ENCODE measurements at places on chromosomes 4 and X. TPM values are rescaled to one million over a fixed set of nuclear protein-coding genes. Genes with fewer than 3 reads are reported as not detected.

- no peak for DNase-seq
Measured at GRCh38 chrX:153646620-153647373, at the start of gene DUSP9. DUSP9 (plus strand) TSS chrX:153647203; CDS start chrX:153647954, 751 bp downstream.

GRCh38 chr4:27908356-27908755, 1047.7 kb downstream of the STIM2 start:
- no peak for DNase-seq

- DNase-seq = no peak
Measured at GRCh38 chr4:85024671-85025070, 58.2 kb upstream of the WDFY3 start.

NSG1 gene
- polyA plus RNA-seq = 3.4 TPM

GRCh38 chr4:16129336-16129735, 45.5 kb upstream of the PROM1 start:
- DNase-seq = no peak

DNA sequence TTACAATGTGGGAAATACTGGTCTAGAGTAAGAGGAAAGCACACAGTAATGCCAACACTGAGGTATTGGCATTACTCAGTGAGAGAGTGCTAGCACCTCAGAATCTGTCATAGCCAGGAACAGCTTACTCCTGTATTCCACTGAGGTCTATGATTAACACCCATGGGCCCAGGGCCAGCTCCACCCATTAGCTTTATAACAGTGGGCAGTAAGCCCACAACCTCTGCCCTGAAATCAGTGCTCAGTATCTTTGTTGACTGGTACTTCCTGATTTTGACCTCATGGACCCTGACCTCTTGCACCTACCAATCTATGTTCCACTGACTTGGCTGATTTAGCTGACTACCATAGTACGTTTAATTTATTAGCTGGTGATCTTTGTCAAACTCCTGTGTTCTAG, 56.1 kb downstream of the LANCL3 start:
- DNase-seq = no peak

ARFIP1 gene
- 18.8 TPM for polyA plus RNA-seq

- DNase-seq = peak; percentile 80
Measured at GRCh38 chrX:68433155-68433980, at the start of gene OPHN1. OPHN1 (minus strand) TSS chrX:68433495; CDS start chrX:68433020, 475 bp downstream.

DCLK2 gene
- polyA plus RNA-seq = 9.4 TPM

GRCh38 chrX:148380650-148381561, 119.5 kb upstream of the AFF2 start:
- DNase-seq = no peak

UGT2B17 gene
- not detected for polyA plus RNA-seq

DNA sequence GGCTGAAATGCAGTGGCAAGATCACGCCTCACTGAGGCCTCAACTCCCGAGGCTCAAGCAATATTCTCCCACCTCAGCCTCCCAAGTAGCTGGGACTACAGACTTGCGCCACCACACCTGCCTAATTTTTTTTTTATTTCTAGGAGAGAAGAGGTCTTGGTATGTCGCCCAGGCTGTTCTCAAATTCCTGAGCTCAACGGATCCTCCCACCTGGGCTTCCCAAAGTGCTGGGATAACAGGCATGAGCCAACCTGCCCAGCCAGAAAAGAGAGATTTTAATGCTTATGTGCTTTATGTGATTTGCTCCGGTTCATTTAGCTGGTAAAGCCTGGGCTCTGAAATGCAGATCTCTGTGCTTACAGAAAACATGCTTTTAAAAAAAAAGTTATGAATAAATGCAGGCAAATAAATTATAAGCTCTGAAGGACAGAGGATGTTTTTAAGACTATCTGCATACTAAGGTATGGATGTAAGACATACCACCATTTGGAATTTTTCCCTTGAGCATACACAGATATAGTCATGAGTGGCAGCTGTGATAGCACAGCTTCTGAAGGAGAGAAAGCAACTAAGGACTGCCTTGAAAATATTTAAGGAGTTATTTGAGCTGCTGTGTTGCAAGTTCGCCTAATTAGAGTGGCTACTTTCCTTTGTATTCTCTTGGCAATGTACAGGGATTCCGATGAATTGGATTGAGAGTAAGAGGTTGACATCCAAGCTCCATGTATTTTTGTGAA, 13.8 kb downstream of the GUCY1B1 start:
- DNase-seq = no peak

GRCh38 chr4:38980903-38981676, 51.1 kb downstream of the TMEM156 start:
- no peak for DNase-seq

SYN1 gene
- polyA plus RNA-seq = 8.8 TPM

- peak; percentile 45 for DNase-seq
Measured at GRCh38 chr4:16083241-16084191, at the start of gene PROM1. PROM1 (minus strand) TSS chr4:16084023; CDS start chr4:16075906, 8,117 bp downstream.

PRDM8 gene
- 17.1 TPM for polyA plus RNA-seq

- no peak for DNase-seq
Measured at GRCh38 chr4:9970399-9971011, 50.8 kb downstream of the SLC2A9 start.

TMEM255A gene
- polyA plus RNA-seq = 15.0 TPM

MCF2 gene
- polyA plus RNA-seq = 0.09 TPM

GRCh38 chrX:26670521-26670920, 454.6 kb downstream of the MAGEB5 start:
- no peak for DNase-seq

DNA sequence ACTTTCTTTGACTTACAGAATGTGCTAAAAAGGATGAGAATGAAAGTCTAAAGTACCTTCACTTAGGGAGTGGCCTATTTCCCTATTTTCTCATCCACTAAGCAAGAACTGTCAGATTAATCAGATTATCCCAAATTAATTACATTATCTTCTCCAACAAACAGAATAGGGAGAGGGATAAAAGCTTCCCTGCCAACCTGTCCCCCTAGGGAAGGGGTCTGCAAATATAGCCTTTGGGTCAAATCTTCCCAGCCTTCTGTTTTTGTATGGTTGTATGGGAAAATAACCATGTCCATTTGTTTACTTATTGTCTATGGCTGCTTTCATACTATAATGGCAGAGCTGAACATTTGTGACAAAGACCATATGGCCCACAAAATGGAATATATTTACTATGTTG, 57.1 kb upstream of the USP38 start:
- no peak for DNase-seq

- no peak for DNase-seq
Measured at GRCh38 chrX:70042399-70043371, 7.1 kb downstream of the AWAT2 start.

GRCh38 chr4:127881563-127881864, 821 bp downstream of the PLK4 start:
- no peak for DNase-seq

RPS6KA6 gene
- polyA plus RNA-seq = 5.2 TPM

EPGN gene
- polyA plus RNA-seq = not detected

DNA sequence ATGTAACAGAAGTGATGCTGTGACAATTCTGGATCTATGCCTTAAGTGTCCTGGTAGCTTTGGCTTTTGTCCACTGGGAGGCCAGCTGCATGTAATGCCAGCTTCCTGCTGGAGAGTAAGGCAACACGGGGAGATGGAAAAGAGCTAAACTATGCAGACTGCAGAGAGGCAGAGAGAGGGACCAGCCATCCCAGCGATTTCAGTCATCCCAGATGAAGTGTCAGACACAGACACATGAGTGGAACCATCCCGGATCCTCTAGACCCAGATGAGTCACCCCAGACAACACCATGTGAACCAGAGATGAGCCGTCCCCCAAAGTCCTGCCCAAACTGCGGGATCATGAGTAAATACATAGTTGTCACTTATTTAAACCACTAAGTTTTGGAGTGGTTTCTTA, 14.6 kb downstream of the SRPX start:
- DNase-seq = no peak

- no peak for DNase-seq
Measured at GRCh38 chrX:14590216-14590615, 60.9 kb downstream of the GLRA2 start.

- no peak for DNase-seq
Measured at GRCh38 chr4:2286904-2287593, 25.1 kb upstream of the MXD4 start.

DNA sequence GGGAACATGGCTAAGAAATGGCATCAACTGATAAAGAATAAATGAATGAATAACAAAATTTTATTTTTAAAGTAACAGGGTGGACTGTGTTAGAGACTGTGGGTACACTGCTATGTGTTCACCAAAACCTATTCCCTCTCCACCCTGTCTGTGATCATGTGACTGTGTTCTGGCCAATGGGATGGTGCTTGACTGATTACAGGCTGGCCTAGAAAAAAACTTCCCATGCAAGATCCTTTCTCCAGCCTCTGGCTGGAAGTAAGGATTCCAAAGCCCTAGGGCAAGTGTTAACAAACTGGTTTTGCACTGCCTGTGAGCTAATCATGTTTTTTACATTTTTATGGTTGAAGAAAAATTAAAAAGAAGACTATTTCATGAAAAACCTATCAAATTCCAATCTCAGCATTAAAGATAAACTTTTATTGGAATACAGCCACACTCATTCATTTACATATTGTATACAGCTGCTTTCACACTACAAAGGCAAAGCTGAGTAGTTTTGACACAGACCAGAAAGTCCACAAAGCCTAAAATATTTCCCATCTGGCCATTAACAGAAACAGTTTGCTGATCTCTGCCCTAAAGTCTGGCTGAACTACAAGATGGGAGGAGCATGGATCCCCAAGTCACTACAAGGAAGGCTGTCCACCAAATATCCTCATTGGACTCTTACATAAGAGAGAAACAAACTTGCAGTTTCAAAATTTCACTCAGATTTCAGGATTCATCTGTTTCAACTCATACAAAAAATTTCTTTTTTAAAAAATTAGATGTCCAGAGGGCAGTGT, 133.2 kb downstream of the ARHGAP6 start:
- DNase-seq = no peak

GRCh38 chrX:24928114-24928513, 87.7 kb downstream of the ARX start:
- no peak for DNase-seq

DNA sequence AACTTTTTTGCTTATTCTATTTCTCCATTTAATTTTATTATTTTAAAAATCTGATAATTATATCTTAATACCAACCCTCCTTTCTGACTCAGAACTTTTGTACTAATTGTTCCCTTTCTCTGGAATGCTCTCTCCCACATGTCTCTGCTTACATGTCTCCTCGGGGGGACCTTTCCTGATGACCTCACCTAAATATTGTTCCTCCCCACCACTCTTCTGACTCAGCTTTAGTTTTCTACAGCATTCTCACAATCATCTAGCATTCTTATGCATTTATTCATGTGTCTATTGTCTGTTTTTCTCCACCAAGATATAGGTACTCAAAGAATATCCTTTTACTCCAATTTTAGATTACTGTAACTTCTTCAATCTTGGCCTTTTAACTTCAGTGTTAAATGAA, 128.7 kb downstream of the MSL3 start:
- DNase-seq = no peak

- no peak for DNase-seq
Measured at GRCh38 chr4:85498068-85498733, 23.3 kb downstream of the ARHGAP24 start.

DNA sequence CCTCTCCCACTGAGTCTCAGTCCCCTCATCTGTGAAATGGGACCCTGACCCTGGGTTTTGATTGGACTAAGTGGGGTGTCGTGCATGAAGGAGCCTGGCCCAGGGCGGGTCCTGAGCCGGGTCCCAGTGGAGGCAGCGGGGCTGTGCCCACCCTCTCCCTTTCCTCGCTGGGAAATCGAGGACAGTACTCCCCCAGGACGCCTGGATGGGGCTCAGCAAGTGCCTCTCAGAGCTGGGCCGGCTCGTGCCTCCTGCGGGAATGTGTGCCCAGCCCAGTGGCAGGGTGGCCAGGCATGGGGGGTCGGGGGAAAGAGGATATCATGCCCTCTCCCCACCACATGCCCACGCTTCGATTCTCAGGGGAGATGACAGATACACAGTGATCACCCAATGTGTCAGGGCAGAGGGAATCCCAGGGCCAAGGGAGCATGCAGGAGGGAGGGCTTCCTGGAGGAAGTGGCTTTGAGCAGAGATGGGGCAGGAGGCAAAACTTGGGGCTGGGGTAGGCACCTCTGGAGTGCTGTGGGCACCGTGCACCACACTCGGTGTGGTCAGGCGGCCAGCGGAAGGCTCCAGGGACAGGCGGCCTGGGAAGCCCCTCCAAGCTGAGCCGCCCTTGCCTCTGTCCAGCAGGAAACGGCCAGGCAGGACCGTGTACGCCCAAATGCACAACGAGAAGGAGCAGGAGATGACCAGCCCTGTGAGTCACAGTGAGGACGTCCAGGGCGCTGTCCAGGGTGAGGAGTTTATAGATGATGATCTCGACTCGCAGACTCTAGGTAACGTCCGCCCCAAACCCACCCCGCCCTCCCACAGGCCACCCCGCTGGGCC, 203.0 kb downstream of the AFAP1 start:
- no peak for DNase-seq

RPA4 gene
- polyA plus RNA-seq = 0.13 TPM

CXCL5 gene
- polyA plus RNA-seq = 0.15 TPM

GAGE12E gene
- not detected for polyA plus RNA-seq

DNA sequence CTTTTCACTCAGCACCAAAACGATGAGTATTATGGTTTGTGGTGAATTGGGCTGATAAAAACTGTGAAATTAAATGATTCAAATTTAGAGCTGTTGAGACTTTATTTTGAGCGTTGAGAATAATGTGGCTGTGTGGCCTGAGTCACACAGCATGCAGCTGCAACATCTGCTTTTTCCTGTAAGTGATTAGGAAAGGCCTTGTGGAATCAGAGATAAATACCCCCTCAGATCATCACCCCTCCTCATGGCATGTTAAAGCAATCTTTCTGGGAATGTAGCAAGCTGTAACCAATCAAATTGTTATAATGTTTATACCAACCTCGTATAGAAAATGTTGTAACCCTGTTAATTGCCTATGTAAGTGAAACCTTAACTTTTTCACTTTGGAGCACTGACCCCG, 90.0 kb upstream of the GRPR start:
- DNase-seq = no peak

CACNA1F gene
- not detected for polyA plus RNA-seq

DNA sequence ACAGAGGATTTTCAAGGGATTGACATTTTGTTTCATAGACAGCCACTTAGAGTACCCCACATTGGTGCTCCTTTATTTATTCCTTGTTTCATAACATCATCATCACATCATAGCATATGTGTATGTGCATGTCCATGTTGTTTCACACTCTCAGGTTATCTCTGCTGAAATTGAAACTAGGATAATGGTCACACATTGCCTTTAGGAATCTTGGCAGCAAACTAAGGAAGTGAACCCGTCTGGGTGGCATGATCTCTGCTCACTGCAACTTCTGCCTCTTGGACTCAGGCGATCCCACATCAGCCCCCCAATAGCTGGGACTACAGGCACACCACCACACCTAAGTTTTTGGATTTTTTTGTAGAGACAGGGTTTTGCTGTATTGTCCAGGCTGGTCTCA, 234.2 kb upstream of the ANKRD50 start:
- no peak for DNase-seq

TLR8 gene
- polyA plus RNA-seq = 0.61 TPM

GRCh38 chr4:38166768-38167167, 206.6 kb downstream of the PTTG2 start:
- no peak for DNase-seq
